RPMI7951 (cell line): ENCODE measurements at places on chromosomes 2 and 18. TPM values are rescaled to one million over a fixed set of nuclear protein-coding genes. Genes with fewer than 3 reads are reported as not detected.

- DNase-seq = no peak
Measured at GRCh38 chr2:43136011-43136799, 90.2 kb downstream of the ZFP36L2 start.

DNA sequence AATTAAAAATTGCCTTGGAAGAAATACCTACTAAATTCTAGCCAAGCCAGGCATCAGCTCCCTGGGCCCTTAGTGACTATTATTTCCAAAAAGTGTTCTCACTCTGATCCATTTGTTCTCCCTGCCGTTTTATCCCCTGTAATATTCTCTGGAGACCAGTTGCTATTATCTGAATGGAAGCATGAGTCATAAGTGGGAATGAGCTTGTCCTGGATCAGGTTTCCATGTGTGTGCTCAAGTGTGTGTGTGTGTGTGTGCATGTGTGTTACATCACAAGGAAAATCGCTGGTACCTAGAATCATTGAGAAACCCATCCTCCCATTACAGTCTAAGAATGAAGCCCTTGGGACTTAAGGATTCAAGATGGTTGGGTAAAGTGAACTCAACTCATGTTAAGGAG is 130.3 kb upstream of the CXCR4 start:
- DNase-seq = peak; percentile 70

Gene RBMS1
- total RNA-seq = 58.4 and 82.7 TPM in 2 replicates

DNA sequence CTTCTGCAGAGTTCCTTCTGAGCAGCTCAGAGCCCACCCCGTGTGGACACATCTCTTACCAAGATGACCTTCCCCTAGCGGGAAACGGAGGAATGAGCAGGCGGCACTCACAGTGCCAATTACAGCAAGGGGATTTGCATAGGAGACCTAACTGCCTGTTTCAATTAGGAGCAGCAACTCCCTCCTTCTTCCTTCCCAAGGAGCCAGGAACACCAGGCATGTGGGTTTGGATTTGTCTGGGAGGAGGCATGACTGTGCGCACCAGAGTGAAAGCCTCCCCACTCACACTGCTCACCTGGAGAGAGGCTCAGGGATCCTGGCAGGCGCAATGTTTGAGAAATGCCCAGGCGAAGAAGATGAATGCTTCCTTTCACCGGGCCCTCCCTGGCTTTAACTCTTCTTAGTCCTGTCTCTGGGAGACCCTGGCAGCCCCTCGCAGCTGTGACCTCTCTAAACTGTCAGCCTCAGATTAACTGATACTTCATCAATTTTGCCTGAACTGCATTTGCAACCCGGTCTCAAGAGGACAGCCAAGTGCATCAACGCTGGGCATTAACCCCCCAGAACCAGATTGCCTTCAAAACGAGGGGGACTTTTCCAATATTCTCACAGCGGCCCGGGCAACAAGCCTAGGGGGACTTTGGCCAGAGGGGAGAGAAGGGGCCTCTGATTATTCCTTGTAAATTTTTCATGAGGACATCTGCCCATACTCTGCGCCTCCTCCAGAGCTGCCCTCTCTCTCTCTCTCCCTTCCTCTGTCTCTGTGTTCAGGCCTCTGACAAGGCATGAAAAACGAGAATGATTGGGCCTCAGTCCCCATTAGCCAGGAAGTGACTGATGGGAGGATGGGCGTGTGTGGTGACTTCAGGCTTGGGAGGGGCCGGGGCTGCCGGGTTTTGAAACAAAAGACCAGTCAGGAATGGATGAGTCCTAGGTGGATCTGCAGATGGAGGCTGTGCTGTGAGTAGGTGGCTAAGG is 93.8 kb downstream of the CMPK2 start:
- peak; percentile 41 for DNase-seq

GRCh38 chr2:134911400-134911785 is 7.2 kb upstream of the CCNT2 start:
- no peak for DNase-seq

Gene VWA3B
- 0.29 TPM in 1 of 2 replicates, not detected in the other for total RNA-seq

DNA sequence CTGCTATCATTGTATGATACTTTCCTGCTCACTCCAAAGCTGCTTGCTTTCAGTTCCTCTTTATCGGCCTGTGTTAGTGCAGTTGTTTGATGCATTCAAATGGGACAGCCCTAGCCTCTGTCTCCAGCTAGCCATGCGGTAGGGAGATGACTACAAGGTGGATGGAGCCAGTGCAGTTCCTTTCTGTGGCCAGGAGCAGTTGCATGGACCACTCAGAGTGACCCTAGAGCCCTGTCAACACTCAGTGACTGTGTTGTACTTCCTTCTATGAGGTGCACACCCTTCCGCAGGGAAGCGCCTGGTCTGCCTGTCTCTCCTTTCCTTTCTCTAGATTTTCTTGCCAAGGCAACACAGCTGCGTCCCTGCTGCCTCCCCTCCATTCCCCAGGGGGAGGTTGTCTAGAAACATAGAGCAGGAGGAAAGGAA is 33.8 kb downstream of the KCNS3 start:
- no peak for DNase-seq
